Renal pelvis (tissue), 12 donors: ENCODE measurements at places on chromosomes 5 and 9.

GRCh38 chr9:27168496-27168895 is 59.5 kb downstream of the TEK start:
- no peak for DNase-seq

DNA sequence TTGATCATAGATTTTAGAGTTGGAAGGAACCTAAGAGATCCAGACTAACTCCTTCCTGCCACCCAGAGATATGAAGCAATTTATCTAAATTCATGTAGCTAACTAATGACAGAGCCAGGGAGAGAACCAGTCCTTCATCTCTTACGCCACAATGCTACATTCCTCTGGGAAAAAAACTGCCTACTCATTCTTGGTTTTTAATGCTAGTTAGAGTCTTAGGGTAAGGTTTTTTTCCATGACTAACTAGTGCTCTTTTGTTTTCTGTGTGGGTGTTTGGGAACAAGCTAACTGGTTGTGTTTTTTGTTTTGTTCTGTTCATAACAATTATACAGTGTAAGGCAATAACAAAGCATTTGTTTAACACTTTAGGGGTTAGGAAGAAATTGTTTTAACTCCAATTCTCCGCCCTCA is 52.4 kb downstream of the SLC44A1 start:
- DNase-seq = no peak

DNA sequence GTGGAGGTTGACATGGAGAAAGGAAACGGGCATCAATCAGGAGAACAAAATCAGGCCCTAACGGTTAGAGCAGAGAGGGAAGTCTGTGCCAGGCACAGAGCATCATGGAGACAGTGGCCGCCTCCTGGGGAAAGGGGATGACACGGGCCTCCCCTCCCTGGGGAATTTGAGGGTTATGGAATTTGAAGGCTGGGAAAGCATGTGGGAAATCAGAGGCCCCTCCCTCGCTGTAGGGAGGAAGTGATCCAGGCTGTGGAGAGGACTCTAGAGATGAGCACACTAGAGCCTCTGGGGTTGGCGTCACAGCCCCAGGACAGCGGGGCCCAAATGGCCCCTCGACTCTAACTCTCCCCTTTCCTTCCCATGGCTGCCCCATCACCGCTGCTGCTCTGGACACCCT is 36.7 kb downstream of the PROP1 start:
- DNase-seq = no peak

GRCh38 chr5:148469501-148469935 is 85.8 kb downstream of the FBXO38 start:
- DNase-seq = no peak

DNA sequence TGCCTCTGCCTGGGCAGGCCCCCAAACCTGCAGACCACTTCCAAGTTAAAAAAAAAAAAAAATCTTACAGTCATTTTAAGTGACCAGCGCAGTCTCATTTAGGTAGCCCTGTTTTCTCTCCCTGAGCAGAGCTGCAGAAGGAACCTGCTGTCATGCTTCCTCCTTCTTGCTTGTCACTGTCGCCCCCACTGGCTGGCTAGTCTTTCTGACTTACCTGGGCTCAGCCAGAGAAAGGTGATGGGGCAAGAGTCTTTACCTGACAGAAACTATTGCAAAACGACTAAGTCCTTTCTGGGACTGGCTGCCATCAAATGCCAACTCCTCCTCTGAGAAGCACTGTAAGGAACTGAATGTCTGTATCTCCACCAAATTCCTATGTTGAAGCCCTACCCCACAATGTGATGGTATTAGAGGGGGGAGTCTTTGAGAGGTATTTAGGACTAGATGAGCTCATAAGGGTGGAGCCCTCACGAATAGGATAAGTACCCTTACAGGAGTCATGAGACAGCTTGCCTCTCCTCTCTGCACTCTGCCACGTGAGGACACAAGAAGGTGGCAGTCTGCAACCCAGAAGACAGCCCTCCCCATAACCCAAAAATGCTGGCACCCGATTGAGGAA is 58.4 kb upstream of the SHC3 start:
- no peak for DNase-seq

GRCh38 chr5:39394946-39395345 is 29.8 kb downstream of the DAB2 start:
- DNase-seq = no peak

DNA sequence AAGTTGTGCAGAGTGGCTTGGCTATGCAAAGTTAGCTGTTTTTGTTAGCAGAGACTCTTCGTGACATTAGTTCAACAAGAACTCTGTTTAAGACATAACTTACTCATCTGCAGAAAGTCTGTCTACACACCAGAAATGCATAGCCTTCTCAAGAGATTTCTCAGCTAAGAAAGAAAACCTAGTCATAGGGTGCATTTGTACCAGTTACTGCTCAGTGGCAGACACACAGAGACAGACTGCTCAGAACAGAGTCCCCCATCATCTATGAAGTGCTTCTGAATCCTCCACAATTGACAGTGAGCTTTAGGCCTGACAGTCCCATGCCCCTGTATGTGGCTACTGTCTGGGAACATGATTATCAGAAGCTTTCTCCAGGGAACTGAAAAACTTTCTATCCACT is 56.1 kb upstream of the IFNK start:
- no peak for DNase-seq

DNA sequence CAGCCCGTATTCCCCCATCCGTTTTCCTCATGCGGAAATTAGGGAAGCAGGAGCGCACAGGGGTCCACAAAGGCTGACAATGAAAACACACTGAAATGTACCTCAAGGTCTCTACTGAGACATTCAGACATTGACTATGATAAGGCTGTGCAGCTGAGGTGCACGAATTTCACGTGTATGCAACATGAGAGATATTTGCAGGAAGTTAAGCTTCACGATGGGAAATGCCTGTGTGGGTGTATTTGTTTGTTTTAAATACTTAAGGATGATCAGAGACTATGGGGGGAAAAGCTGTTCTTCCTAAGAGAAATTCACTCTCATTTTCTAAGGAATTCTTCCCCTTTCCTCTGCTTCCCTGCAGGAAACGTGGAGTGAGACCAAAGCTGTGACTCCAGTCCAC is 2.6 kb upstream of the SPATA31E1 start:
- DNase-seq = no peak

DNA sequence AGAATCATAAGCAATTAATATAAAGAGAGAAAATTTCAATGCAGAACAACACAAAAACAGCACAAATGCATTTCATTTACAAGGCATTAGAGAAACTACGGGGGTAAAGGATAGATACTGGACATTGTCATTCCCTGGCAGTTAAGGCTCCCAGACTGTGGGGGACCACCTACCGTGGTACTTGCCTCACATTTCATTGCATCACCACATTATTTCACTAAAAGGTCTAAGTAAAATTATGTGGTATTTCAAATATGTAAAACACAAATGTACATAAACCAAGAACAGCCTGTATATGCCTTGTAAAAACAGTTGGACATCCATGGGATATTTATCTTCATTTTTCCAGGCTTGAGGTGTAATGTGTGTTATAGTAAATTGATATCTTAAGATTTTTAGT is 571.2 kb upstream of the ZNF462 start:
- no peak for DNase-seq

GRCh38 chr9:122265149-122265915 is 650 bp downstream of the MRRF start:
- no peak for DNase-seq
